ENCODE measurements at places on chromosomes 11 and 22.

DNA sequence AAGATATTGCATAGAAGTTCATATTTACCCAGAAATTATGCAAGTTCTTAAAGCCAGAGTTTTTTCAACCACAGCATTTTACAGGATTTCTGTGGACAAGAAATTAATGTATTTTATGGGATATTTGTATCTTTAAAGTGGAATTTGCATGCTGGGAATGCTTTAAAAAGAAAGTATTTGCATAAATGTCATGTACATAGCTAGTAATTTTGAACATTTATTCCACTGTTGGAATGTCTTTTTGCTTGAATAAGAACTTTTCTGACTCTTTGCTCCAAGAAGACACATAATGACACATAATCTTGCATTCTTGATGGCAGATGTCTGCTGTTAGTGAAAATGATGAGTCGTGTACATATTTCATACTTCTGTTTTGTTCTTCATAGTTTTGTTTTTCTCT is 66.6 kb downstream of the ATXN10 start:
- no peak for DNase-seq

DNA sequence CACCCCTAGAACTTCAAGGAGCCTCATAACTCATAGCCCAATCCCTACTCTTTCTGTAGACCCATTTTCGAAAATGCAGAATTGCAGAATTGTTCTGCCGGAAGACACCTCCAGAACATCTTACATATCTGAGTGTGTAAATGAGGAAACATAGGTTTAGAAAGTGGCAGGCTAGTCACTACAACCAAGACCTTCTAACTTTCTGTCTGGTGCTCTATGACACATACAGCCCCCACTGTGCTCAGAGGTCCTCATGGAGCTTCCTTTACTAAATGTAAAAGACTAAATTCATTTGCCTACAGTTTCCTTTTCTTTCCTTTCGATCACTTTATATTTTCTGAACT is 132.1 kb upstream of the DDI1 start:
- DNase-seq, result peak; percentile 12

GRCh38 chr11:93234602-93235207 is 36.9 kb upstream of the SLC36A4 start:
- DNase-seq, result peak; percentile 74

DNA sequence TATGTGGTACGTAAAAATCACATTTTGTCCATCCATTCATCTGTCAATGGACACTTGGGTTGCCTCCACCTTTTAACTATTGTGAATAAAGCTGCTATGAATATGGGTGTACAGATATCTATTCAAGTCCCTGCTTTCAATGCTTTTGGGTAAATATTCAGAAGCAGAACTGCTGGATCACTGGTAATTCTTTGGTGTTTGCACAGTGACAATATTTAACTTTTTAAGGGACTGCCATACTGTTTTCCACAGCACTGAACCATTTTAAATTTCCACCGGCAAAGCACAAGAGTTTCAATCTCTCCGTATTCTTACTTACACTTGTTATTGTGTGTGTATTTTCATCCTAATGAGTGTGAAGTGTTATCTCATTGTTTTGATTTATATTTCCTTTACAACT is 79.4 kb downstream of the RBFOX2 start:
- no peak for DNase-seq

DNA sequence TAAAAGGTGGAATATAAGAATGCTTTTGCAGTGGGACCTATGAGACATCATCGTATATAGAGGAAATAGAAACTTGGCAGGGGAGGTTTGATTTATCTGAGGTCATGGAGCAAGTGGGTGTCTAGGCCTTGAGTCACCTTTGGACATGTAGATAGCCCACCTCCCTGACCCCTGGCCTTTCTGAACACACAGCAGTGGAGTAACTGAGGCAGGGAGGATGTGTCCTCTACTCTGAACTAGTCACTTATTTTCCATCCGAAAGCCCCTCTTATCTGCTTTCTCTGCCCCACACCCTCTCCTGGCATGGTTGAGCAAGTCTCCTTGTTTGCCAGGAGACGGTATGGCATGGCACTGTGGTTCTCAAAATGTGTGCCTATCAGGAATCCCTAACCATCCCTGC is 7.9 kb downstream of the CD82 start:
- DNase-seq, result peak; percentile 83
